ENCODE measurements at places on chromosomes 1 and 21.

DNA sequence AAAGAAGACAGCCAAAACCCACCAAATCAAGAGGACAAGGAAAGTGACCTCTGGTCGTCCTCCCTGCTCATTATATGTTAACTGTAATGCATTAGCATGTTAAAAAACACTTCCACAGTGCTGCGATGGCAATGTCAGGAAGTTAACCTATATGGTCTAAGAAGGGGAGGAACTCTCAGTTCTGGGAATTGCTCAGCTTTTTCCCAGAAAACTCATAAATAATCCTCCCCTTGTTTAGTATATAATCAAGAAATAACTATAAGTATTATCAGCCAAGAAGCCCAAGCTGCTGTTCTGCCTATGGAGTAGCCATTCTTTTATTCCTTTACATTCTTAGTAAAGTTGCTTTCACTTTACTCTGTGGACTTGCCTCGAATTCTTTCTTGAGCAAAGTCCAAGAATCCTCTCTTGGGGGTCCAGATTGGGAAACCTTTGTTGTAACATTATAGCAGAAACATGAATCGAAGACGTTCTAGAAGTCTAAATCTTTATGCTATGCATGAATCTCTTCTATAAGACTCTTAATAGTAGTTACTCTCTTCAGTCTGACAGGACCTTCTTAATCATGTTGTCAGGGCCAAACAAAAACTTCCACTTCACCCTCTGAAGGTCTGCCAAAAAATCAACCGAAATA lies 110.0 kb upstream of the VANGL1 start:
- no peak for DNase-seq

DNA sequence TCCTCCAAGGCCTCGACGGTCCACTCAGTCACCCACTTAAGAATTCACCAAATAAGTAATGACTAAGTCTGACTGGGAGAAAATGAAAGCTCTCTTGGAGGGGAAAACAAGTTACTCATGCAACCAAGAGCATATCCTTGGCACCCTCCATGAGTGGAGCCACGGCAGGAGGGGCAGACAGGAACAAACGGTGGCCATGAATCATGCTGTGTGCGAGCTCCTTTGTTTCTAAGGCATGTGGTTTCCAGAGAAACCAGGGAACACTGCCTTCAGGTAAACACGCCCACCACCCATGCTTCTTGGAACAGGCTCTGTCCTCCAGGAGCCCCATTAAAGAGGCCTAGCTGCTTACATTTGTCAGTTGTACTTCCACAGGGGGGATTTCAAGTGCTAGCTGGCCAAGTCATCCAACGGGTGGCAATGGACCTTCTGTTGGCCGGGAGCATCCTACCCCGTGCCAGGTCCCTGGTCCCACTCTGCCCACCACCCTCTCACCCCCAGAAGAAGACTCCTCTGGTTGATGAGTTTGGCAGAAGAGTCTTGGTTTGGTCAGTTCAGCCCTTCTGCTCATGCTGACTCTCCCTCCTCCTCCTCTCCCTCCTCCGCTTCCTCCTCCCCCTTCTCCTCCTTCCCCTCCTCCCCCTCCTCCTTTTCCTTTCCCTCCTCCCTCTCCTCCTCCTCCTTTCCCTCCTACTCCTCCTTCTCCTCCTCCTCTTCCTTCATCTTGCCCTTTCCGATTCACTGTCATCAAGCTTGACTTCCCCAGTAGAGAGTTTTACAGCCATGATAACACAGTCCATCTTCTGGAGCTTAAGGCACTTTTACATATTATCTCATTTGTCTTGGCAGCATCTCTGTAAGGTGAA lies 107.6 kb downstream of the CCDC185 start:
- no peak for DNase-seq

DNA sequence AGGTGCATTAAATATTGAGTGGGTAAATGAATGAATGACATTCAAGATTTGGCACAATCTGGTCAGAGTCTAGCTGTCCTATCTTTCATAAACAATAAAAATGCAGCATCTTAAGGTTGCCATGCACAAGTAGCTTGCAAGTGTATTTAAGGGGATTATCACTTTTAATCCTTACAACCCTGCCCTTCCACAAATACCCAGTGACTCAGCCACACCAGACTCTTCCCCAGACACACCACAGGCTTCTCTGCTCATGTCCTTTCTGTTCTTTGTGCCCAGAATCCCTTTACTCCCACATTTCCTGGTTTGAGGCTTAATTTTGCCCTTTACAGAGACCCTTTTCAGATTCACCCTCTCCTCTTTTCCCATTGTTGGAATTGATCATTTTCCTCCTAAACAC lies 59.8 kb downstream of the KIRREL1 start:
- DNase-seq, result no peak

- DNase-seq, result no peak
These were observed 12.1 kb downstream of the CLCA2 start for GRCh38 chr1:86436041-86436440.

- DNase-seq, result no peak
These were observed 666 bp downstream of the CSF3R start for GRCh38 chr1:36481771-36482723.

- DNase-seq, result no peak
These were observed 94.7 kb downstream of the ATP1B1 start for GRCh38 chr1:169201084-169201619.

DNA sequence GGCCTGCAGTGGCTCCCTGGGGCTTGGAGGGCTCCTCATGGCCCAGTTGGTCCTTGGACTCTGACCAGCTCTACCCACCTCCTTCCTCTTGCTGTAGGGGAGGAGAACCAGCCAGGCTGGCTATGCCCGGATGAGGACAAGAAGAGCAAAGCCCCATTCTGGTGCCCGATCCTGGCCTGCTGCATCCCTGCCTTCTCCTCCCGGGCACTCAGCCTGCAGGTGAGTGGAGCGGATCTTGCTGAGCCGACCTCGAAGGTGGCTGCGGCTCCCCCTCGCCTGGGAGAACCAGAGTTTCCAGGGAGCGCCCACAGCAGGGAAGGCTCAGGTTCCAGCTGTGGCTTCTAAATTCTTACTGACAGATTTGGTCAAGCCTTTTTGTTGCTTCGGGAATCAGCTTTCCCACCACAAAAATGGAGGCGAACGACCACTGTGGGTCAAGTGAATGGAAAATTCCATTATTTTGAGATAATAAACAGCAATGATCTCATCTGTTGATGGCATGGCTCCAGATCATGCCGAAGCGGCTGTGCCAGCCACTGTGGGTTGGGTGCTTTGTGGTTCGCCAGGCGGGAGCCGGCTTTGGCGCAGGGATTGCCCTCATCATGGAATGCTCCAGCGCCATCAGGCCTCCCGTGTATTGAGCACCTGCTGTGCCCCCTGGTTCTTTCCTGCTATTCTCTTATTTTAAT lies 106.5 kb upstream of the ACTL8 start:
- DNase-seq, result no peak

DNA sequence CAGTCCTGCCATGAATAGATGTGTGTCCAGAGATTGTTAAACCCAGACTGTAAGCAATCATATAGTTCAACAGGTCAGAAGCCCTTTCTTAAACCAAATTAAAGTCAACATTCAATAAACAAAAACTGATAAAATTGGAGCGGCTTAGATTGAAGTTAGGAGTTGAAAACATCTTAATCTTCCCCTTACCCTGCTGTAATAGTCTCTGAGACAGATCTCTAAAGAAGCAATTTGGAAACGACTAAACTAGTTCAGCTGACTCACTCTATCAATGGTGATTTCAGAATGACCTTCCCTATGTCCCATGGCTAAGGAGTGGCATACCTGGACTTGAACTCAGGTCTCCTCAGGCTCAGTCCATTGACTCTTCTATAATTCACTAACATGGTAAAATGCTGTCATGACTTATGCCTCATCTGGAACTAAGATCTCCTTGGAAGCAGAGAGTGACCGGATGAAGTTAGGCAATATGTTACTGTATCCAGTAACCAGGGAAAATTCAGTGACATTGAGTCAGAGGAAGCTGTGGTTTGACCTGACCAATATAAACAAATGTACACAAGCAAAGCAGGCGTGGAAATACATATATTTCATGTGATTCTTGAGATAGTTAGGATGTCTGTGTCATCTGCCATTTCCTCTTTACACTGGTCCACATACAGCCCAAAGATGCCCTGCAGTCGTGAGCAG lies 30.1 kb downstream of the SGIP1 start:
- no peak for DNase-seq

- no peak for DNase-seq
These were observed 164.0 kb upstream of the UBE2U start for GRCh38 chr1:64039390-64039926.

GRCh38 chr1:108199781-108200686 lies at the start of gene SLC25A24:
Gene SLC25A24 (minus strand): TSS chr1:108200343. CDS start chr1:108200138, 205 bp downstream.
- peak; percentile 60 for DNase-seq

- DNase-seq, result no peak
These were observed 2.5 kb downstream of the UBASH3A start for GRCh38 chr21:42406201-42406621.

DNA sequence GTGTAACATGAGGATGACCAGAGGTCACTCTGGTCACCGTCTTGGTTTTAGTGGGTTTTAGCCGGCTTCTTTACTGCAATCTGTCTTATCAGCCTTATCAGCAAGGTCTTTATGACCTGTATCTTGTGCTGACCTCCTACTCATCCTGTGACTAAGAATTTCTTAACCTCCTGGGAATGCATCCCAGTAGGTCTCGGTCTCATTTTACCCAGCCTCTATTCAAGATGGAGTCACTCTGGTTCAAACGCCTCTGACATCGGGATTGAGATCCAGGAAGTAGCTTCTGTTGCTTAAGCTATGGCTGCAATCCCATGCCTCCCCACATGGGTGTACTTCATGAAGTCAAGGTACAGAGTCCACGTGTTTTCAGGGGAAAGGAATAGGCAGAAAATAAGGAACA lies 19.9 kb downstream of the FMN2 start:
- DNase-seq, result no peak

GRCh38 chr1:183869664-183870063 lies 64.7 kb downstream of the RGL1 start:
- DNase-seq, result no peak

DNA sequence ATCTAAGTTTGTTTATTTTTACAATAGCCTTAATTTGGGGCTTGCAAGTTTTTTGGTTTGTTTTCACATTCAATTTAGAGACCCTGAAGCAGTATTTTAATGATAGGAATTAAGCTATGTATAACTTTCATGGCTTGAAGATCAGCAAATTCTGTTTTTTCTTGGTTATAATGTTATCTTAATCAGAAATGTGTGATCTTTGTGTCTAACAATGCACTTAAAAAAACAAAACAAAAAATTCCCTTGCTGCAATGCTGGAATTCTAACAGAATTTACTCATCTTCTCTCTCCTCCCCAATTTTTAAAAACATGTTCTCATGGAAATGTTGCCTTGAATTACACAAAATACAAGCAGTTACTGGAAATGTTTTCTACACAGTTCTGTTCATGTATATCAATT lies 113.1 kb downstream of the OLFML2B start:
- DNase-seq, result no peak

GRCh38 chr1:167860231-167860923 lies 53.6 kb downstream of the ADCY10 start:
- DNase-seq, result no peak

GRCh38 chr1:242454262-242455051 lies 70.0 kb downstream of the PLD5 start:
- DNase-seq, result no peak

DNA sequence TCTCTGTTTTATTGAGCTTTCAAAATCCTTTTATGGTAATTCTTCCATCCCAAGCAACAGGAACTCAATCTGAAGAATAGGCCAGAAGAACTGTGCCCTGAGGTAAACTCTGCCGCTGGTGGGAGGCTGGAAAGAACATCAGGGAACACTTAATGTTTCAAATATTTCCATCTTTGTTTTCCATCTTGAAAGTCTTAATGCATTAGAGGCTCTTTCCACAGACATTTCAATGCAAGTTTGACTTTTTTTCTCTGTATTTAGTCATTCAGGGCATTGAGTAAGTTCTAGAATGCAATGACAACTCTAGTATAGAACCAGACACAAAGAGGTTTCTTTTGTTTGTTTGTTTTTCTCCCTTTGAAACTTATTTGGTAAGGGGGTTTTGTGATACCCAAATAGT lies 61.5 kb downstream of the KIAA0040 start:
- no peak for DNase-seq

- DNase-seq, result no peak
These were observed 3.0 kb upstream of the SLC44A5 start for GRCh38 chr1:75613916-75614315.

DNA sequence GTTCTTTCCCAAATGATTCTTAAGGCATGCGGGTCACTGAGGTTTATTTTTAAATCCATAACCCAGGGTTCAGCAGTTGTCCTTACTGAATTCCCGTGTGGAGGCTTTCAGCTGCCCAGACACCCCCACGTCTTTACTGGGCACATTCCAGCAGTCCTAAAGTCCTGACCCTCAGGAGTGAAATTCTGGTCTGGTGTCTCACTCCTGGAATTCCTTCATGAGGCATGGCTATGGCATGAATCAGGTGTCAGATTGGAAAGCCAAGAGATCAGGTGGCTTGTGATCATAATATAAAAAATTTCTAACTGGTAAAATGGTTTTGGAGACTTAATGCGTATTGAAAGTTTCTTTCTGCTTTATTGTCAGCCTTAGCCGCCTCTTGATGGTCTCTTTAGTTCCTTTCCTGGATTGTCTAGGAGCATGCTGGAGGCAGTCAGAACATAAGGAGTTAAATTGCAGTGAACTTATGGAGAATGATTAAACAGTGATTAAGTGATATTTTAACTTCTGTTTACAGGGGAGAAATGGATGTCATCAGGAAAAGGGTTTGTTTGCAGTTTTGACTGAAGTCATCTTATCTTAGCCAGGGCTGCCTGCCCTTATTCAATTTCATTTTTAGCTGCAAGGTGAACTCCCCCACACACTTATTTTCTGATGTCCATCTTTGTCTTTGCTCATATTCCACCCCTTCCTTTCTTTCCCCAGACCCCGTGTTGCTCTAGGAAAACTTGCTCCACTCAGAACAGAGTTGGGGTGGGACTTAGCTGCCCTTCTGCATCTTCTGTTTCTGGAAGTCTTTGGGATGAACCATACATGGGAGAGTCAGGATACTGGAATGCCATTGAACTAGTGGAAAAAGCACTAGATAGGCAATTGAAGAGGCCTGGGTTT lies 25.7 kb upstream of the MACF1 start:
- no peak for DNase-seq

GRCh38 chr1:100786870-100787269 lies 67.3 kb downstream of the VCAM1 start:
- DNase-seq, result no peak

GRCh38 chr21:15211491-15212133 lies 146.8 kb upstream of the NRIP1 start:
- DNase-seq, result peak; percentile 36

DNA sequence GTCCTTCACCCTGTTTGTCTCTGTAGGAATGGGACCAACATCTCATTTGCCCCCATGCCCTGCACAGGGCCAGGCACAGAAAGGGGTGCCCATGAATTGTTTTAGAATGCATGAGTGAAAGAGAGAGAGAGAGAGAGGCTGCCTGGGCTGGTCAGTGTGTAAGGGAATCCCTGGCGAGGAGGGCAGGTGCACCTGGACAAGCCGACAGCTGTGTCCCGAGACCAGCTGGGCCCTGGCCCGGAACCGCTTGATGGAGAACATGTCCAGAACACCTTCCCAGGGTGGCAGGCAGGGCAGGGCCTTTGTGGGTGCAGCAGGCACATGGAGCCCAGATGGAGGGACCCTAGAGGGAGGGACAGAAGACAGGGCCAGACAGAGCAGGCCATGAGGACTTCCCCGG lies 22.7 kb downstream of the SPOCD1 start:
- DNase-seq, result no peak

- DNase-seq, result no peak
These were observed 23.9 kb downstream of the KCNAB2 start for GRCh38 chr1:6069573-6069972.

GRCh38 chr21:33105088-33105487 lies 35.1 kb downstream of the OLIG1 start:
- DNase-seq, result no peak
